ENCODE measurements at places on chromosomes 5 and 9. TPM values are rescaled to one million over a fixed set of nuclear protein-coding genes. Genes with fewer than 3 reads are reported as not detected.

- no peak for DNase-seq
- H3K4me1 ChIP-seq, result no peaks in the 10 kb centered on the region
- no peak overlapping the region for H3K4me3 ChIP-seq
- H3K36me3 ChIP-seq, result no peaks in the 10 kb centered on the region
These were observed 131.4 kb downstream of the CD180 start for GRCh38 chr5:67065237-67065636.

DNA sequence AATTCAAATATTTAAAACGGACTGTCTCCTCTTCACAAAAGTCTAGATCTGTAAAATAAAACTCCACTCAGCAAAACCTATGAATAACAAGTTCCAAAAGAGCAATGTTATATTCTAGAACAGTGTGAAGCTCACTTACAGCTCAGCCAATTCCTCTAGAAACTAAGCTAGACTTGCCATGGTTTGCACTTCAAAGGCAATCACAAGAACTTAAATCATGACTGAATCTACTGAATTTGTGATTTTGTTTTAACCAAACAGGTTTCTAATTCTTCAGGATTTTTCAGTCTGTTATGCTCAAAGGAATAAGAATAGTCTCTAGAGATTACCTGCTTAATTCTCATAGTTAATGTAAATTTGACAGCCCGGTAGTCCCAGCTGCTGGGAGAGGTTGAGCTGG, 1.4 kb upstream of the PKD2L2 start:
- no peak overlapping the region for H3K4me3 ChIP-seq
- no peaks in the 10 kb centered on the region for H3K36me3 ChIP-seq
- H3K27me3 ChIP-seq, result no peaks in the 10 kb centered on the region
- peak overlapping the region; percentile 87 for H3K27ac ChIP-seq

The CAVIN4 gene
- 0.16 TPM for total RNA-seq

The SNCB gene
- total RNA-seq, result not detected
